ENCODE measurements at places on chromosomes 4 and X. TPM values are rescaled to one million over a fixed set of nuclear protein-coding genes. Genes with fewer than 3 reads are reported as not detected.

The SMIM10L2A gene
- total RNA-seq: 2.3 TPM

The EDA2R gene
- 2.0 TPM for total RNA-seq

The SSX2 gene
- not detected for total RNA-seq

The PROM1 gene
- total RNA-seq: 13.9 TPM

The EVC2 gene
- 5.6 TPM for total RNA-seq

The DDX53 gene
- total RNA-seq: not detected

The ARR3 gene
- not detected for total RNA-seq

The HERC6 gene
- total RNA-seq: 8.5 TPM

The HTN3 gene
- not detected for total RNA-seq

The FAM156A gene
- total RNA-seq: 5.6 TPM

The OPRPN gene
- total RNA-seq: not detected

The BTK gene
- under 0.01 TPM for total RNA-seq

The SLC4A4 gene
- 5.9 TPM for total RNA-seq

The C1QTNF7 gene
- not detected for total RNA-seq

The ARX gene
- total RNA-seq: not detected

The CT45A3 gene
- total RNA-seq: not detected

The BEX5 gene
- total RNA-seq: 0.16 TPM

The SPARCL1 gene
- not detected for total RNA-seq

The C4orf51 gene
- not detected for total RNA-seq

The CASK gene
- 24.4 TPM for total RNA-seq

The PNCK gene
- total RNA-seq: 1.1 TPM

The TCEAL6 gene
- not detected for total RNA-seq

The SLC25A53 gene
- 4.4 TPM for total RNA-seq

The OTC gene
- not detected for total RNA-seq

The CAPN6 gene
- 0.13 TPM for total RNA-seq

The PPBP gene
- not detected for total RNA-seq

The TXK gene
- total RNA-seq: 0.13 TPM

The DRP2 gene
- total RNA-seq: 0.51 TPM

The TAF7L gene
- under 0.01 TPM for total RNA-seq

The TMEM154 gene
- total RNA-seq: 5.5 TPM

The FAM47A gene
- total RNA-seq: not detected

The UGT2B15 gene
- not detected for total RNA-seq

The NR3C2 gene
- total RNA-seq: 2.4 TPM

The EFNB1 gene
- 58.6 TPM for total RNA-seq

The CSAG3 gene
- total RNA-seq: not detected

The SLC9B1 gene
- total RNA-seq: not detected

The BLOC1S4 gene
- 20.9 TPM for total RNA-seq

The SYN1 gene
- 1.6 TPM for total RNA-seq

The DUSP21 gene
- total RNA-seq: not detected

The HSD17B13 gene
- not detected for total RNA-seq

The RXFP1 gene
- not detected for total RNA-seq

The TCP11X2 gene
- not detected for total RNA-seq

The NPY2R gene
- total RNA-seq: not detected

The PTCHD1 gene
- total RNA-seq: under 0.01 TPM

The ARAP2 gene
- total RNA-seq: 13.8 TPM

The MAGEB1 gene
- total RNA-seq: not detected

The BRS3 gene
- total RNA-seq: not detected

The XAGE3 gene
- not detected for total RNA-seq

The BCOR gene
- 34.2 TPM for total RNA-seq

The ADRA2C gene
- total RNA-seq: not detected

Measured in mesangial cell (primary cell).